PC-3 (cell line): ENCODE measurements at places on chromosomes 11 and 22. TPM values are rescaled to one million over a fixed set of nuclear protein-coding genes. Genes with fewer than 3 reads are reported as not detected.

GRCh38 chr22:26848244-26848920 lies 191.0 kb downstream of the MIAT start:
- DNase-seq, result no peak

DNA sequence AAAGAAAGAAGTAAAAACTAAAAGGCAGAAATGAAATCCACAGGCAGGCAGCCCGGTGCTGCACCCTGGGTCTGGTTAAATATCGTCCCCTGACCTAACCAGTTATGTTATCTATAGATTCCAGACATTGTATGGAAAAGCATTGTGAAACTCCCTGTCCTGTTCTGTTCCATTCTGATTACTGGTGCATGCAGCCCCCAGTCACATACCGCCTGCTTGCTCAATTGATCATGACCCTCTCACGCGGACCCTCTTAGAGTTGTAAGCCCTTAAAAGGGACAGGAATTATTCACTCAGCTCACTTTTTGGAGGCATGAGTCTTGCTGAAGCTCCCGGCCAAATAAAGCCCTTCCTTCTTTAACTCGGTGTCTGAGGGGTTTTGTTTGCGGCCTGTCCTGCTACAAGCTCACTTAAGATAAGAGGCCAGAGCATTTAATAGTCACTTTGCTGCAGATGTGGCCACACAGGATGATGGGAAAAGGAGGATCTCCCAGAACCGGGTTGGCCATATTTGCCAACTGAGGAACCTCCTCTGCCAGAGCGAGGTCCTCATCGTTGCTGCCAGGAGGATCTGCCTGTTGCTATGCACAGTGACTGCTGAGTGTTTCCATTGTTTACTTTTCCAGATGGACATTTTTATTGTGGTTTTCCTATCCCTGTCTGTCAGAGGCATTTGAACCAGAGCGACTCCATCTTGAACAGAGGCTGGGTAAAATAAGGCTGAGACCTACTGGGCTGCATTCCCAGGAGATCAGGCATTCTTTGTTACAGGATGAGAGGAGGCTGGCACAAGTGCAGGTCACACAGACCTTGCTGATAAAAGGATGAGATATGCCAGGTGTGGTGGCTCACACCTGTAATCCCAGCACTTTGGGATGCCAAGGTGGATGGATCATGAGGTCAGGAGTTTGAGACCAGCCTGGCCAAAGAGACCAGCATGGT lies 10.2 kb downstream of the C11orf96 start:
- DNase-seq, result no peak

GRCh38 chr11:69636512-69637197 lies 4.3 kb upstream of the CCND1 start:
- DNase-seq, result peak; percentile 89

DNA sequence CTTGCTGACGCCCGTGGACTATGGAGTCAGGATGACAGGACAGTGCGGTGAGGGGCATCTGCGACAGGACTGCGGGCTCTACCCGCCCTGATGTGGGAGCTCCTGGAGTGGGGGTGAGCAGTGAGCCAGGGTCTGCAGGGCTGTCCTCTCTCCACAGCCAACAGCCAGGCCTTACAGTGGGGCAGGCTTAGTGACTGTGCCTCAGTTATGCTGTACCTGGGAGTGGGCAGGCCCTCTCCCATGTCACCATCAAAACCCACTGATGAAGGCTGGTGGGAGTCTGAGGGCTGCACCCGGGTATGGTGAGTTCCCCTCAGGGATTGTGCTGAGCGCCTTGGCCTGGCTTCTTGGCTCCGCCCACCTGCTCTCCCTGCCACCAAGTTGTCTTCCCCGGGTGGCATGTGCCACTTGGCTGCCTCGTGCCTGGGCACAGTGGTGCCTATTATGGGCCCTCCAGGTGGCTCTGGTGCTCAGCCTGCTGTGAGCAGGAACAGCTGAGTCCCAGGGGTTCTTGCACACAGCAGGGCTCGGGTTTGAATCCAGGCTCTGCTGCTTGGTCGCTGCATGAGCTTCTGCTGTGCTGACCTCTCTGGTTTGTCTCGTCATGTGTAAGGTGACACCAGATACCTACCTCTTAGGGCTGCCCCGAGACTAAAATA lies 4.1 kb upstream of the TRIOBP start:
- no peak for DNase-seq

SGSM1 gene
- total RNA-seq, result 0.29 and 0.35 TPM in 2 replicates

- no peak for DNase-seq
Measured at GRCh38 chr11:50077526-50077925, 44.9 kb downstream of the OR4C45 start.

DNA sequence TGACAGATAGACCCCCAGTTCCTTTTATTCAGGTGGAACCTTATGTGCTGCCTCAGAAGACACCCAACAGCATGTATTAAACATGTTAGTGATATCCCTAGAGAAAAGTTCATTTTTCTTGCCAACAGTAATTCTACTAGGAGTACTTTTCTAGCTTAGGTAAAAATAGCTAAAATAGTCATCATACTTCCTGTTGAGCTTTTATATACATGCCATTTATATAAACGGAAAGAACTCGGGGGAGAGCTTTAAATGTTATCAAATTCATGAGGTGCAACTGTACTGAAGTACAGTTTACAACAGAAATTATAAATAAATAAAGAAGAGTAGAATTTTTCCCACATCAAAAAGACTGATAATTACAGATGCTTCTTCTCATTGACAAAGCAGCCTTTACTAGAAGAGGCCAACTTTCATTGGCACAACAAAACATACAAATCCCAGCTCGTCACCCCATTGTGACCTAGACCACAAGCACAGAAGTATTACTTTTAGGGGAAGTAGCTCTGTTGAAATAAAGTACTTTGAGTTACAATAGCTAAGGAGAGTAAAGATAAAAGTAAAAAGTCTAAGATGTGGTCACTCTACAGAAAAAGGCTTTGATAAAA lies 59.1 kb upstream of the POU2AF2 start:
- no peak for DNase-seq

DNA sequence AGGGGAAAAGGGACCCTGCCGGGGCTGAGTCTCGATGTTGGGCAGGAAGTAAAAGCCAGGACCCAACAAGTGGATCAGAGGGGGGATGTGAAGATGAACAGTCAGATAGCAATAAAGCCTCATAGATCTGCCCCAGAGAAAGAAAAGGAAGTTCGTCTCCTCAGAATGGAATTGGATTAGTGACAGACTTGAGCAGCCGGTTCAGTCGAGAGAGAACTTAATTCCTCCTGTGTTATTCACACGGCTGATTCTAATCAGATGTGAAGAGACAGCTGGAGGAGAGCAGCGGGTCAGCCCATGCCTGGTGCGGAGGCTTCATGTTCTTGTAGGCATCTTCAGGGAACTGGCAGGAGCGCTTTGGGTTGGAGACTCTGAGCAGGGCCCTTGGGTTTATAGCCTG lies 29.3 kb upstream of the CABP7 start:
- no peak for DNase-seq

- peak; percentile 85 for DNase-seq
Measured at GRCh38 chr11:58301576-58301975, 33.5 kb upstream of the OR10W1 start.

OR52E8 gene
- total RNA-seq, result not detected in 2 replicates

- DNase-seq, result no peak
Measured at GRCh38 chr22:19622061-19622441, 92.3 kb upstream of the SEPTIN5 start.

AQP11 gene
- 2.2 and 3.1 TPM in 2 replicates for total RNA-seq

DNA sequence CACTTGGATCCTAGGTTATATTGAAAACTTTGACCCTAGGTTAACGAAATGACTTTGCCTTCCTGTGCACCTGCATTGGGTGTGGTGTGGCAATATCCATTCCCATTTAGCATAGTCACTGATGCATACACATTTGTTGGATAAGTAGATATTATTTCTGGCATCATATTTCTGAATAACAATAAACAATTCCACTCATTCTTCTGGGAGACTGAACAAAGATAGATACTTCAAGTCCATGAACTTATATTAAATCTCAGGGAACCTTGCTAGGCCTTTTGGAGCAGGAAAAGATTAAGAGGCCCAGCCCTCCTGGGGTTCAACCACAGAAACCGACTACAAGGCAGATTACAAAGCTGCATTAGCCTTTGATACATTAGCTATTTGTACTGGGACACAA lies 118.9 kb downstream of the MSANTD4 start:
- no peak for DNase-seq

CRYBB3 gene
- total RNA-seq, result 1.2 TPM in 1 of 2 replicates, not detected in the other

PATE4 gene
- total RNA-seq, result not detected in 2 replicates

NNMT gene
- total RNA-seq, result 20.8 and 23.3 TPM in 2 replicates

GAL gene
- total RNA-seq, result 32.2 and 46.7 TPM in 2 replicates

- no peak for DNase-seq
Measured at GRCh38 chr11:8715501-8715900, 32.9 kb downstream of the RPL27A start.

- DNase-seq, result no peak
Measured at GRCh38 chr11:125218336-125218735, 53.8 kb downstream of the PKNOX2 start.

DNA sequence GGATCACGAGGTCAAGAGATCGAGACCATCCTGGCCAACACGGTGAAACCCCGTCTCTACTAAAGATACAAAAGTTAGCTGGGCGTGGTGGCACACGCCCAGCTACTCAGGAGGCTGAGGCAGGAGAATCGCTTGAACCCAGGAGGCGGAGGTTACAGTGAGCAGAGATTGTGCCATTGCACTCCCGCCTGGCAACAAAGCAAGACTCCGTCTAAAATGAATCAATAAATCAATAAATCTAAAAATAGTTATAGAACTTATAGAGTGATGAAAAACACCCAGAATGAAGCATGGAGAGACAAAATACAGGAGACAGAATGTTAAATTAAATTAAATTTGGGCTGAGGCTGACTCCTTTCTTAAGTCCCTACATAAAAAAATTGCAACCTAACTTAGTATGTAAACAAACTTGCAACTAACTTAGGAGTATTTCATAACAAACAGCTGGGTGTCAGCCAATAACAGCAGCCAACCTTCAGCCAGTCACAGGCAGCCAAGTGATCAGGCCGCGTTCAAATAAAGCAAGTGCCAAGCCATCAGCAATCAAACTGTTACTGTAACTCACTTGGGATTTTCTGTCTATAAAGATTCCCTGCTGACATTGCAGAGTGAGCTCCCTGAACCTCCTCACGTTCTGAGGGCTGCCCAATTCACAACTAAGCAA lies 7.3 kb upstream of the TP53AIP1 start:
- no peak for DNase-seq

DNA sequence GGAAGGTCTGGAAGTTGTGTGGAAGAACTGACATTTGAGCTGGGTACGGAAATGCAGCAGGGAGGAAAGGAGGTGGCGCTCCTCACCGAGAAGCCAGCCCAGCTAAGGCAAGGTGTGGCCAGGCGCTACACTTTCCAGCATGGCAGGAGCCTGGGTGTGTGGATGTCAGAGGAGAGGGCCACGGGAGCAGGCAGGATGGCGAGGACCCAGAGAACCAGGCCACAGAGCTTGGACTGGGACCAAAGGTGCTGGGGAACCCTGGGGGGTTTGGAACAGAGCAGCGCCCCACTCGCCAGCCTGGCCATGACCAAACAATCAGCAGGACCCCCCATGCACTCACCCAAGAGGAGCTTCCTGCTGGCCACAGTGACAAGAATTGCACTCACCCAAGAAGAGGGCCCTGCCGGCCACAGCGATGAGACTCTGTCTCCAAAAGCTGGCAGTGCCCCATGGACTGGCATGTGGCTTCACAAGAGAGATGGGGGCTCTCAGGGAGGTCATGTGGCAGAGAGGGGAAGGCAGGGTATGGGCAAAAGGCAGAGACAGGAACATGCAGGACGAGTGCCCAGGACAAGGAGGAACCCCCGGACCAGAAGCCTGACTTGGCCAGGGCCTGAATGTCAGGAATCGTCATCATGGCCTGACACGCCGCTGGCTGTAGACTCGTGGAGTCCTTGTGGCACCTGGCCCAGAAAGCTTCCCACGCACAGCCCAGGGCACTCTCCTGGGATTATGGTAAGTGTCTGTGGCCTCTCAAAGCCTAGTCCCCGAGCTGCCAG lies 45.4 kb downstream of the IGF2 start:
- DNase-seq, result no peak

PDGFD gene
- total RNA-seq, result 3.7 and 5.0 TPM in 2 replicates

GRCh38 chr11:64970731-64971151 lies 1.2 kb downstream of the MAJIN start:
- DNase-seq, result peak; percentile 95

DNA sequence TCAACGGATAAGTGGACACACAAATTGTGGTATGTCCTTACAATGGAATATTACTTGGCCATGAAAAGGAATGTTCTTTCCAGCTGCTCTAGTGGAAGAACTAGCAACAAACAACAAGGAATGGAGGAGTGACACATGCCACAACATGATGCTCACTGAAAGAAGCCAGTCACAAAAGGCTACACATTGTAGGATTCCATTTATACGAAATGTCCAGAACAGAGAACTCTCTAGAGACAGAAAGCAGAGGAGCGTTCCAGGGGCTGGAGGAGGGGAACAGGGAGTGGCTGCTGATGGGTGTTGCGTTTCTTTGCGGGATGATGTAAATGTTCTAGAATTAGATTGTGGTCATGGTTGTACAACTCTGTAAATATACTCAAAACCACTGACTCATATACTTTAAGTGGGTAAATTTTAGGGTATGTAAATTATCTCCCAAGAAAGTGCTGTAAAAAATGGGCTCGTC lies 32.4 kb upstream of the PDGFB start:
- peak; percentile 73 for DNase-seq

DNA sequence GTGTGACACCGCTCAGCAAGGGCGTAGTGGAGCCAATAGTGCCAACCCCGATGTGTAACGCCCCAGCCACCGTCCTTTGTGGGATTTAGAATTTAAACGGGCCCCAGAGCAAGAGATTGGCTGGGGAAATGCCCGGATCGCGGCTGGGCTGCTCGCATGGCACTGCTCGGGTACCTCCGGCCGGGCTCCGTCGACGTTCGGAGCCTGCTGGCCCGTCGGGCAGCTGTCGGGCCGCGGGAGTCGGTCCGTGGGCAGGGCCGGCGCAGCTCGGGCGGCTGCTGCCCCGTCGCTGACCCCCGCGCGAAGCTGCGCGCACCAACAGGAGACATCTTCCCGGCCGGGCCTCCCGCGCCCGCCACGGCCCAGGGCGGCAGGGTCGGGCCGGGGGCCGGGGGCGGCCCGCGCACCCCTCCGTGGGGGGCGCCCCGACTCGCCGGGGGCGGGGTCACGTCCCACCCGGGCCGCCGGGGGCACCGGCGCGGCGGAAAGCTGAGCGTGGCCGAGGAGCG lies 1.3 kb upstream of the KDM2A start:
- no peak for DNase-seq

OR4C15 gene
- total RNA-seq, result not detected in 2 replicates

CARD10 gene
- total RNA-seq, result 20.7 and 26.3 TPM in 2 replicates

MPST gene
- 87.5 and 97.0 TPM in 2 replicates for total RNA-seq

DNA sequence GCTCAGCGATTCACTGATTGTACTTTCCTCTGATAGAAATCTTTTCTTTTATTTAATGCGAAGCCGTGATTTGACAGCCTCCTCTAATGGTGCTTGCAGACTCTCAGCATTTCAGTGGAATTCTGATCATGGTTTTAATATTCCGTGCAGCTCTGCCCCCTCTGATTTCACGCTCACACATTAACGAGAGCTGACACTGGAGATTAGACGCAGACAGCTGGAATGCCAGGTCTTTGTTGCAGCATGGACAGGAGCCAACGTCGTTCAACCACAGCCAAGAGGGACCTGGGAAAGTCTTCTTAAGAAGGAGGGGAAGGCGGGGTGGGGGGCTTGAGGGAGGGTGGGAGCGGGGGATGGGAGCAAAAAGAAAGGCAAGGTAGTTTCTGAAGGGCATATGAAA lies 186.4 kb downstream of the BLID start:
- DNase-seq, result peak; percentile 27

GRCh38 chr11:134582770-134583095 lies 170.7 kb upstream of the B3GAT1 start:
- DNase-seq, result no peak

GRCh38 chr22:45692549-45692948 lies 20.9 kb downstream of the ATXN10 start:
- DNase-seq, result peak; percentile 35

GRCh38 chr11:11117730-11118129 lies 235.3 kb downstream of the CSNK2A3 start:
- no peak for DNase-seq

GRCh38 chr11:2084721-2085120 lies 54.5 kb downstream of the IGF2 start:
- no peak for DNase-seq
